Effector memory CD8-positive, alpha-beta T cell (primary cell): ENCODE measurements at places on chromosomes 6 and 20.

GRCh38 chr6:39056681-39057080 lies 8.1 kb downstream of the GLP1R start:
- DNase-seq: no peak

GRCh38 chr6:83868639-83869038 lies 9.2 kb downstream of the CYB5R4 start:
- DNase-seq: no peak

- DNase-seq: no peak
Observed at GRCh38 chr6:36229223-36229622, 32.7 kb downstream of the BRPF3 start.

DNA sequence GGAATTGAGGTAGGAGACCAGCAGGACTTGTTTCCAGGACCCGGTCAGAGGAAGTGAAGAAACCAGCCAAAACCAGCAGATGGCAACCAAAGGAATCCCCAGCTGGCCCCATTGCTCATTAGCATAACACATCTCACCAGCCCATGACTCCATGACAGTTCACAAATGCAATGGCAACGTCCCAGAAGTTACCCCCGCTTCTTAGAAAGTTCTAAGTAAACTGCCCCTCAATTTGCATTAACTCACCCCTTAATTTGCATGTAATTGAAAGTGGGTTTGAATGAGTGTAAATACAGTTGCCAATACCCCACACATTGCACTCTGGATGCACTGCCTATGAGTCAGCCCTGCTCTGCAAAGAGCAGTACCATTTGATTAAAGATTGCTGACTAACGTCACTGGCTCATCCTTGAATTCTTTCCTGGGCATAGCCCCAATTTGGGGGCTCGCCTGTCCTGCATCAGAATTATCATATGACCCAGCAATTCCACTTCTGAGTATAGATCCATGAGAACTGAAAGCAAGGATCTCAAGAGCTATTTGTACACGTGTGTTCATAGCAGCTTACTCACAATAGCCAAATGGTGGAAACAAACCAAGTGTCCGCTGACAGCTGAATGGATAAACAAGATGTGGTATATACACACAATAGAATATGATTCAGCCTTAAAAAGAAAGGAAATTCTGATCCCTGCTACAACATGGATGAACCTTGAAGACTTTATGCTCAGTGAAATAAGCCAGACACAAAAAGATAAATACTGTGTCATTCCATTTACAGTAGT lies 36.4 kb downstream of the MYLK4 start:
- no peak for DNase-seq

GRCh38 chr6:43713643-43714310 lies 26.2 kb upstream of the MRPS18A start:
- no peak for DNase-seq

GRCh38 chr6:98924647-98925046 lies 23.1 kb downstream of the FBXL4 start:
- no peak for DNase-seq

DNA sequence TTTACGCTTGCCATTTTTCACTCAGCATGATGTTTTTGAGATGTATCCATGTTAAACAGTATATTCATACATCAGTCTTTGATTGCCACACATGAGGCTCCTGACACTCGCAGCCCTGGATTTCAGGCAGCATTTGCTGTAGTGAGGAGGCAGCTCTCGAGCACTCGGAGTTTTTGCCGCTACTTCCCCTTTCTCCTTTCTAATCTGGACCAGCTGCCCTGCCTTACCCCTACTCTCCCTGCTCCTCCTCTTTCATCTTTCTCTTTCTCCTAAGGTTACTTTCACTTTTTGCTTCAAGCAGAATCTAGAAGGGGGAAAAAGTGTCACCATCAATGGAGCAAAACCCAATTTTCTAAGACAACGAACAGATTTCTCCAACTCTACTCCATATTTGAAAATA lies 5.9 kb upstream of the CST3 start:
- DNase-seq: no peak

DNA sequence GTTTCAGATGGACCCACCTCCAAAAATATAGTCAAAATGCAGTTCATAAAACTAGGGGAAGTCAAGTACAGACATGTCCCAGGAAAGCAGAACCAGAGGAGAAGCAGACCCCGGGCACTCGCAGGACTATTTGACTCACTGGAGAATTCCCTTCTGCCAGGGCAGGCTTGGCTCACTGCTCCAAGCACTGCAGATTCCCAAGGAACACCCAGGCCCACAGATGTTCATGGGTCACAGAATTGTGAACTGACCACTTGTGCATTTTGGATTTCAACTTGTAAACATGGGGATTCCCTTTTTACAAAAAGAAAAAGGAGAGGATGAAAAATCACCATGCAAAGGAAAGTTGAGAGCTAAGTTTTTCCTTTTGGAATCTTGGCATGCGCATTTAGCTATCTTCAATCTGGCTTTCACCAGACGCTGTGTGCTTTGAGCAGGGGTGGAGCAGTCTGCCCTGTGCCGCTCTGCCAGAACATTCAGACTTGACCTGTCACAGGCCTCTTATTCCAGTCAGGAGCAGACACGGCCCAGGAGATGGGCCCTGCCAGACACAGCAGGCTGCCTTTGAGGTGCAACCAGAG lies 237.5 kb upstream of the TAB2 start:
- DNase-seq: no peak
